ENCODE measurements at places on chromosomes 1 and 21. TPM values are rescaled to one million over a fixed set of nuclear protein-coding genes. Genes with fewer than 3 reads are reported as not detected.

The KLF17 gene
- not detected for total RNA-seq

The SIPA1L2 gene
- 20.0 TPM for total RNA-seq

The GPATCH4 gene
- total RNA-seq = 18.2 TPM

The MYBPH gene
- total RNA-seq = not detected

The IBA57 gene
- 1.7 TPM for total RNA-seq

The ANGPTL7 gene
- 0.36 TPM for total RNA-seq

The KRTAP12-4 gene
- not detected for total RNA-seq

The FOXD2 gene
- total RNA-seq = 2.9 TPM

The SHE gene
- total RNA-seq = 1.00 TPM

The GRHL3 gene
- total RNA-seq = not detected

The AQP10 gene
- total RNA-seq = not detected

The ADAMTS4 gene
- total RNA-seq = 18.6 TPM

The SLC26A9 gene
- total RNA-seq = not detected

The KRTAP10-3 gene
- not detected for total RNA-seq

The CRYBG2 gene
- under 0.01 TPM for total RNA-seq

The ARL8A gene
- 29.9 TPM for total RNA-seq

The ARMH1 gene
- total RNA-seq = under 0.01 TPM

The CFHR5 gene
- total RNA-seq = not detected

The TTC24 gene
- total RNA-seq = not detected

The RGS13 gene
- total RNA-seq = not detected

The FAM229A gene
- total RNA-seq = 1.1 TPM

The CATSPER4 gene
- not detected for total RNA-seq

The CCDC27 gene
- total RNA-seq = not detected

The MMEL1 gene
- total RNA-seq = not detected

The EXTL1 gene
- 3.4 TPM for total RNA-seq

The ADORA1 gene
- total RNA-seq = not detected

All from melanocyte of skin (primary cell).